ENCODE measurements at places on chromosomes 3 and 15.

DNA sequence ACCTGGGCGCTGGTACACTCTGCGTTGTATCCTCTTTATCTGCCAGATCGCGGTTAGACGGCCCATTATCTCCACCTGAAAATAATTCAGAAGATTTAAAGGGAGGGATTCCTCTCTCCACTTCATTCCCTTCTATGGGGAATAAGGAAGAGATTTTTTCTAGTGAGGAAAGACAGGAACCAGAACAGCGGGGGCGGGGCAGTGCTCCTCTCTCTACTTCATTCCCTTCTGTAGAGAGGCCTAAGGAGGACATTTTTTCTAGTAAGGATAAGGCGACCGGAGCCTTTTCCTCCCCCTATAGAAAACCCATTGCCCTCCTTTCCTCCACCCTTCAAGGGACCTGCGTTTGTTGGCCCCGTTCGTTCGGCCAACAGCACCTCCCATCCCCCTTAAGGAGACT, 8.3 kb upstream of the LIPH start:
- DNase-seq = no peak

GRCh38 chr3:189710620-189711402, 79.6 kb downstream of the TP63 start:
- DNase-seq = peak; percentile 86

DNA sequence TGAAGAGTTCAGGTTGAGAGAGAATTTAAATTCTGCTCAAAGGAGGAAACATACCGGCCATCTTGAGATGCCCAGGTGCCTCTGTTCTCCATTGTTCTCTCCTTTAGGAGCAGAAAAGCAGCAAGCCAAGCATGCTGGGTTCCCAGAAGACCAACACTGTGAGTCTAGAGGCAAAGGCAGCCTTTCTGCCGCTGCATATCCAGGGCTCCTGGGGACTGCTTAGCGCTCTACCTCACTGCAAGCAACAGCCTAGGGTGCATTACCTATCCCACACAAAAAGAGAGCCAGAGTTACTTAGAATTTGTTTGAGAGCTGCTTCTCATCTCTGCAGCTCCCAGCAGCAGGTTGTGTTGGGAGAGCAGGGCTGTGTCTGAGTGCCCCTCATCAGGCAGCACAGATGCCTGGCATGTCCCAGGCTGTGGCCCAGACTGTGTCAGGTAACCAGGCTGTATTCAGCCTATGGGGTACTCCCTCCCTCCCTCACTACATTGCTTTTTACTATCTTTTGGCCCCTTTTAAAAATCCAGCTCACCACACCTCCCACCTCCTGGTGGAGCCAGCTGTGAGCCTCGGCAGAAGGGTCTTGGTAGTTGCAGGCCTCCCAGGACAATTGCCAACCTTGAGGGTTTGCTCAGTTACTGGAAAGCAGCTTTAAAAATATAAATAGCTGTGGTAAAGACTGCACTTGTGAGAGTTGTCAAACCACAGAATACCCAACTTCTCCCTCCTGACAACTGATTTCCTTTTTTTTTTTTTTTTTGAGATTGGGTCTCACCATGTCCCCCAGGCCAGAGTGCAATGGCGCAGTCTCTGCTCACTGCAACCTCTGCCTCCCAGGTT, 30.2 kb downstream of the BCL2L10 start:
- DNase-seq = no peak

GRCh38 chr3:196431181-196432136, 768 bp downstream of the UBXN7 start:
- DNase-seq = no peak

DNA sequence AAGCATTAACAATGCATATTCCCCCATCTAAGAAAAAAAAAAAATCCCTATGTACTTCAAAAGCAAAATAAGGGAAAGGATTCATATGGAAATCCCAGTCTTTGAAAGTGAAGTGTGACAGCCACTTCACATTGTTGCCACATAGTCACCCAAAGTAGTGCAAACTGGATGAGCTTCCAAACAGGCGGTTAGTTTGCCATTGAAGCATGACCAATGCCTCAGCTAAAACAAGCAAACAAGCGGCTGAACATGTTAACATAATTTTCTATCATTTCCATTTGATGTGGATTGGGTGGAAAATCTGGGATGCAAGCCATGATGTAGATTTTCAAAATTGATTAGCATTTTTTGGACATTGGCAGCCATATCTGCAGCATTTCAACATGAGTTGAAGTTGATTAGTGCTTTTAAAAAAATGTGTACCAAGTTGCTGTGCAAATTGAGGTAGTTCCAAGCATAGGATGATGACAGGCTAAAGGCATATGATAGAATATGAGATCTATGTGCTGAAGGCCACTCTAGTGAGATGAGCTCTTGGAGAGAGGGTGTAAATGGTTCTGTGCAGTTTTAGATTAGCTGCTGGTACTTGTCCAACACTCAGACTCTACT, 405.2 kb downstream of the NR2F2 start:
- no peak for DNase-seq

GRCh38 chr15:58842713-58843396, 71.8 kb downstream of the MINDY2 start:
- DNase-seq = no peak

- DNase-seq = no peak
These were observed 52.2 kb downstream of the SEMA5B start for GRCh38 chr3:122975163-122975923.

DNA sequence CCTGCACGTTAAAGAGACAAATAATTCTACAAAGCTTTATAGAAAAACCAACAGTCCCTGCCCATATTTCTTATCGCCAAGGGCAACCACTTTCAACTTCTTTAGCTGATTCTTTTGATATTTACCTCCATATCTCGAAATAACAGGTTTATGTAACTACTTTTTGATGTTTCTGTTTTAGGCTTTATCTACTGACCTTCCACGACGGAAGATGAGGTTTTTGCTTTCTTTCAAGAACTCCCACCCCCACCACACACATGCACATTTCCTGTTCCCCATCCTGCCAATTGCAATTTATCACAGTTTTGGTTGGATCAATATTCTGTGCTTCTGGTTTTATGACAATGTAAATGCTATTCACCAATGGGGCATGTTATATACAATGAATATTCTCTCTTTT, 330.4 kb upstream of the ICE2 start:
- DNase-seq = no peak

- no peak for DNase-seq
These were observed 691 bp upstream of the HDGFL3 start for GRCh38 chr15:83208367-83208661.

DNA sequence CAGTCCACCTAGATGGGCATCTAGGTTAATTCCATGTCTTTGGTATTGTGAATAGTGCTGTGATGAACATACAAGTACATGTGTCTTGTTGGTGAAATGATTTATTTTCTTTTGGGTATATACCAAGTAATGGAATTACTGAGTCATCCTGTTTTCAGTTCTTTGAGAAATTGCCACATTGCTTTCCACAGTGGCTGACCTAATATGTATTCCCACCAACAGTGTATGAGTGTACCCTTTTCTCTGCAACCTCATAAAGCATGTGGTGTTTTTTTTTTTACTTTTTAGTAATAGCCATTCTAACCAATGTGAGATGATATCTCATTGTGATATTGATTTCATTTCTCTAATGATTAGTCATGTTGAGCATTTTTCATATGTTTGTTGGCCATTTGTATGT, 86.0 kb upstream of the NDN start:
- DNase-seq = no peak

DNA sequence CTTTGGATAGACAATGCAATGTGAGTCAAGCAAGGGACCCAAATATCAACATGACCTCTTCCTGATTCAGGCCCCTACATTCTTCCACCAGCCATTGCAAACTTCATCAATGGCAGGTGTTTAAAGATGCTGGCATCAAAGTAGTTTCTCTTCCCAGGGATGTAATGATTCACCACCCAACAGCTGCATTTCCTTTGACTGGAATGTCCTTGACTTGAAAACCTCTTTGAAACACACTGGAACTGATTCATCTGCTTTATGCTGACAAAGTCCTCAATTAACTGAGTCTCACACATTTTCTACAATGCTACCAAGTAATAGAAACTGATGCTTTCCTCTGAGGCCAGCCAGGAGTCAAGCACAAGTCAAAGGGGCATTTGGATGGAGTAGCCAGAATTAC, 385.5 kb downstream of the GBE1 start:
- DNase-seq = no peak

DNA sequence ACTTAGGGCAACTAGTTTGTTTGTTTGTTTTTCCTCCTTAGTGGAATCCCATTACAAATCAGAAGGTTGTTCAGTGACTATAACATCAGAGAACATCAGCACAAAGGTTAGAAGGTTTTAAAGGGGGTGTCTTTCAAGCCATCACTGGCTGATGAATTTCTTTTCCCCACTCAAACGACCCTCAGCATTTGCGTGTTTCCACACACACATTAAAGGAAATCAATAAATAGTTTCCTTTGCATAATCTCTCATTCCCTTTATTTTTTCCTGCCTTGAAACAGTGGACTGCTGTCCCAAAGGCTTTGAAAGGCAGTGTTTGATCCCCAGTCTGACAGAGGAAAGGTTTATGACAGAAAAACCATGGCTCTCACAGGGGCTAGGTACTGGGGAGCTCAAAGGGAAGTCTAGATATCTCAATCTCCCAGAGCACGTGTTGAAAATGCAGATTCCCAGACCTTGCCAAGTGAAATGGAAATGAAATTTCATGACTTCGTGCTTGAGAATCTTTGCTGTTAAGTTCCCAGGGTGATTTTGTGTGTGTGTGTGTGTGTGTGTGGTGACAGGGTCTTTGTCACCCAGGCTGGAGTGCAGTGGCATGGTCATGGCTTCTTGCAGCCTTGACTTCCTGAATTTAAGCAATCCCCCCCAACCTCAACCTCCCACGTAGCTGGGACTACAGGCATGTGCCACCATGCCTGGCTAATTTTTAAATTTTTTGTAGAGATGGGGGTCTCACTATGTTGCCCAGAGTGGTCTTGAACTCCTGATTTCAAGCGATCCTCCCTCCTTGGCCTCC, 2.2 kb upstream of the INTS14 start:
- DNase-seq = no peak

DNA sequence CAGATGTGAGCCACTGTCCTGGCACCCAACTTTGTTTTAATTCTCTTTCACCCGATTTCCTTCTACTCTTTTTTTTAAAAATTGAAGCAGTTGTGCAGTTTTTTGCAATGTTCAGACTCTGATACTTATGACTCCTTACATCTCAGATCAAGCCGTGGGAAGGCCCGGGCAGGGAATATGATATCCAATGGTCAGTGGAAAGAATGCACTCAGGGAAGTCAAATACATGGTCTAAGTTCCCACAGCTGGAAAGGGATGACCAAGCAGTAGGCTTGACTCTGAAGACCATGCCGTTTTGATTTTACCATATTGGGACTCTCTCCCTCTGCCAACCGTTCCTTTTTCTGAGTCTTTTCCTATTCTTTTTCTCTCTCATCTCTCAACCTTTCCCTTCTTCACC, 157.2 kb downstream of the RPLP1 start:
- DNase-seq = no peak

GRCh38 chr15:101092156-101092866, 159.5 kb downstream of the CHSY1 start:
- DNase-seq = no peak

DNA sequence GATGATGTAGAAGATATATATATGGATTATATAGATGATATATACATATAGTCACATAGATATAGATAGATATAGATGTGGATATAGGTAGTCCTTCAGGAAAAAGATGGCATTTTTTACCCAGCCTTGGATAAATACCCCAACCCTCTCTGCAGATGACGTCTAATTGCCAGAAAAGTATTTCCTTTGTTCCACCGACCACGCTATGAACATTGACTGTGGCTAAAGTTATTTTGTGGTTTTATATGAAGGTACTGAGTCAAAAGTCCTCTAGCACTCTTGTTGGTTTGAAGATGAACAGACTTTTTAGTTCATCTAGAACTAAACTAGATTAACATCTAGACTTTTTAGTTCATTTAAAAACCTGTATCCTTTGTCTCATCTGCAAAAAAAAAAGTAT, 207.7 kb downstream of the PLOD2 start:
- no peak for DNase-seq

- DNase-seq = no peak
These were observed 109.4 kb upstream of the SAMMSON start for GRCh38 chr3:69890084-69890483.

DNA sequence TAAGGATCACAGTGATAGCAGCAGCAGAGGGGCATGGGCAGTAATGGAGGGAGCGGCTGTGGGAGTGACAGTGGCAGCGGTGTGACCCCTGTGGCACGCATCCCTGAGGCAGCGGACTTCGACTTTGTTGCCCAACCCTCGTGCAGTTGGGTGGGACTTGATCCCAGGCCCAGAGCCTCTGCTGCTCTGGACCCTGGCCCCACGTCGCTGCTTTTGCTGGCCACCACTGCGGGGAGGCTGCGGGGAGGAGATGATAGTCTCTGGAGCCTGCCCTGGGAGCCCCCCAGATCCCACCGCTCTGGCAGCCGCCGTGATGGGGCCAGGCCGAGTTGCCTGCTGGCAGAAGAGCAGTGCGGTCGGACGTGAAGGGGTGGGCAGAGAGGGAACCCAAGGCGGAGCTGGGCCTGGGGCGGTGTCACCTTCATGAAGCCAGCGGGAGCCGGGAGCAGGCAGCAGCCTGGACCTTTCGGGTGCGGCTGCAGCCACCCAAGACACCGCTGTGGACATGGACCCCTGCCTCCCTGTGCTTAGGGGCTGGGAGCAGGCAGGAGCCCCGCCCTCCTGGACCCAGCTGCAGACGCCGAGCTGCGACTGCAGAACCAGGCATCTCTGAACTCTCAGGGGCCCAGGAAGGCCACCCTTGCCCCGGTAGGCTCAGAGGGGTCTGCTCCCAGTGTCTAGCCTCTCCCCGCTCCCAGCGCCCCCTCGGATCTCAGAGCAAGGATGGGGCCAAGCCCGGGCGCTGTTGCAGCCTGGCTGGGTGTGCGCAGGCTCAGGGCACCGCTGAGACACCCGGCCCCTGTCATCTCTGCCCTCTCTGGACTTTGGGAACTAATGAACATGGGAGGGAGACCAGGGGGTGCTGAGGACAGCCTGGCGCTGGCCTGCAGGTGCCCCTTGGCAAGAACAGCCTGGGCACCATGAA, 38.3 kb downstream of the COMMD2 start:
- no peak for DNase-seq

GRCh38 chr15:34355241-34355640, 11.8 kb downstream of the LPCAT4 start:
- no peak for DNase-seq

DNA sequence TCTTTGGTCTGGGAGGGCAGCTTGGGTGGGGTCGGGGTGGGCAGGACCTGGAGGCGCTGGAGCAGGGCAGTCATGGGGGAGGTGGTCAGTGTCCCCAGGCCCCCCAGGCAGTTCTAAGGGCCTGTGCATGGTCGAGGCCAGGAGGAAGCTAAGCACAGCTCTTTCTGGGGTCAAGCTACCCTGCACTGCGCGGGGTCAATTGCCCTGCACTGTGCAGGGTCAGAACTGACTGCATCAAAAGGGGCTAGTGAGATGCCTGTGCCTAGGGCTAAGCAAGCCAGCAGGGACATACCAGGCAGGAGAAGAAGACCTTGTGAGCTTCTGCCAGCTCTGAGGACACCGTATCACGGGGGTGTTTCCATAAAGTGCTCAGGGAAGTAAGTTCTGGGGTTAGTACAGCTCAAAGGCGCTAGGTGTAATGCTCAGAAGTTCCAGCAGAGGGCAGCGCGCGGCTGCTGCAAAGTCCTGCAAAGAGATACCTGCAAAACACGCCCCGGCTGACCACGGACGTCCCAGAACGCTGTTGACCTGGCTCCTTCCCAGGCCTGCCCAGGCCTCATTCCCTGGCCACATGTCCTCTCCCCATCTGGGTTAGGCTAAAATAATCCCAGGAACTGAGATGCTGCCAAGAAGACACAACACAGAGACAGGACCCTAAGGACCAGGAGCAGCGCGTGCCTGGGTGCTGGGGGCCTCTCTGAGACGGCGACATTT, 18.8 kb upstream of the IQSEC1 start:
- DNase-seq = peak; percentile 32

- DNase-seq = no peak
These were observed 434.7 kb upstream of the ARRDC4 start for GRCh38 chr15:97525809-97526208.
